Fibroblast of skin of right biceps (primary cell): ENCODE measurements at places on chromosomes 6 and 20.

DNA sequence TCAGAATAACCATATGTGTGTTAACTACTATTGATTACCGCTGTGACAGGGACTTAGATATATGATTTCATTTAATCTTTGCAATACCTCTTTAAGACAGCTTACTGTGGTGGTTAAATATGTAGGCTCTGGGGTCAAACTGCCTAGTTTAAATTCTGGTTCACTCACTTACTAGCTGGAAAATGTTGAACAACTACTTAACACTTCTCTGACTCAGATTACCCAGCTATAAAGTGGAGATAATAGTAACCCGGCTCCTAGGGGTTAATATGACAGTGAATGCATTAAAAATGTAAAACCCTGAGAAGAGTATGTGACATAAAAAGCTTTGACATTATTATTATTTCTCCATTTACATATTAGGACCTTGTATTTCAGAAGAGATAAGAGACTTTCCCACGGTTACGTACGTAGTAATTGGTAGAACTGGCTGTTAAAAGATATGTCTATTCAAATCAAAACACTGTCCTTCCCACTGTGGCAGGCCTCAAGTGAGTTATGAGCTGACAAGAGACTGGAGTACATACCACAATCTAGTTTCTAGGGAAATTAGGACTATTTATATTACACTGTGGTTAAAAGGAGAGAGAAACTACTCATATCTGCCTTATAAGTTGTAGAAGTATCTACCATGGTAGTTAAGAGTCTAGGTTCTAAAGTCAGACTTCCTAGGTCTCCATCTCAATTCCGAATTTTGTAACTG, 4.4 kb upstream of the PLCB1 start:
- peak; percentile 56 for DNase-seq

DNA sequence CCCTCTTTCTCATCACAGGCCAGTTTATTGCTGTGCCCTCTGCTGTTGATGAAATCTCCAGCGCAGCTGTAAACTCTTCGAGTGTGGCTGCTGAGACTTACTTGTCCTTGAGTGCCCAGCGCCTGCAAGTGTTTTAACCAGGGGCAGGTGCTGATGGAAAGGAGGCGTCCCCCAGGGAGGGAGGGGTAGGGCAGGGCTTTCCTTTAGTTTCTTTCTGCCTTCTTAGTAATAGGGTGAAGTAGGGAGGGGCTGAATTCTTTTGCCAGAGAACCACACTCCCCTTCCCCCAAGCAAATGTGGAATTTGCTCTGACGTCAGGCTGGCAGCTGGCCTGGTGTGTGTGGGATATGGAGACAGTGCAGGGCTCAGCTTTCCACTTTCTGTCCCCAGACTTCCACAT, 61.2 kb downstream of the IGF2R start:
- DNase-seq: peak; percentile 97

- peak; percentile 7 for DNase-seq
Observed at GRCh38 chr6:151807513-151808370, at the start of gene ESR1. Gene ESR1, plus strand, starts transcription at chr6:151807682. Its CDS starts 231 bp downstream, at chr6:151807913.

- no peak for DNase-seq
Observed at GRCh38 chr6:139184047-139184446, 49.2 kb downstream of the HECA start.

GRCh38 chr6:15389765-15390723, 144.2 kb downstream of the JARID2 start:
- DNase-seq: peak; percentile 61

GRCh38 chr20:53828088-53828681, 234.5 kb upstream of the ZNF217 start:
- peak; percentile 98 for DNase-seq

GRCh38 chr6:15871276-15871675, 208.4 kb upstream of the DTNBP1 start:
- DNase-seq: no peak

- no peak for DNase-seq
Observed at GRCh38 chr6:8683204-8683603, 247.9 kb upstream of the SLC35B3 start.
